SIG-M5 (cell line): ENCODE measurements at places on chromosomes 12 and 14.

DNA sequence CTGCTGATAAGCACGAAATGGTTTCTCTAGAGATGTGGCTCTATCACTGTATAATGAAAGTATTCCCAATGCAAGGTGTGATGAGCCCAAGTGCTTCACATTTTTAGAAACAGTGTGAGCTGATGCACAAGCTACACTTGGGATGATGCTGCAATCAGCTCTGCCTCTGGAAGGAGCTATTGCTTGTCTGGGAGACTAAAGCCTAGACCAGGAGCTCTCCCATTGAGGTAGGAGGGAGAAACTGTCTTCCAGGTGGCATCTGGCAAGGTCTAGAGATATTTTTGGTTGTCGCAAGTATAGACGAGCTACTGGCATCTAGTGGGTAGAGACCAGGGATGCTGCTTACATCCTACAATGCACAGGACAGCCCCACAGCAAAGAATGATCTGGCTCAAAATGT is 42.0 kb downstream of the HECTD4 start:
- no peak for DNase-seq

DNA sequence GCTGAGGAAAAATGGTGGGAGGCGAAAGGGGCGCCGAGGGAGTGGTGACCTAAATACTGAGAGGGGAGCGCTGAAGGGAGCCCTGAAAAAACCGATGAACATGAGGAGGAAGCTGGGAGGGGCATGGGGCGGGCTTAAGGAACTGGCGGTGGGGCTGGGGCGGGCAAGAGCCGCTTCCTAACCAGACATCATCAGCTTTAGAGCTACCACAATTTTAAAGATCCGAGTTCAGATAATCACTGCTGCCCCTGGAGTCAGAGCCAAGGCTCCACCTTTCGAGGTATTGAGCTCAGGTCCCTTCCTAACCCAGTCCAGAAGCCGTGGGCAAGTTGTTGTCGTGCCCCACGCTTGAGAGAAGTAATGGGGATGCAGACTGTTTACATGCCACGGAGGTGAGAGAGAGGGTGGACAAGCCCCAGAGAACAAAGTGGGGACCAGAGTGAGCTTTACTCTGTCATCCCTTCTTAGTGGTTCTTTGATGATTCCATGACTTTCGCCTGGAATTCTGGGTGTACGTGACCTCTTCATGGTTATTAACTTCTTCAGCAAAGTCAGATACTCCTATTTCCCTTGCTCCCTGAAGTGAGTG is 393 bp downstream of the ORMDL2 start:
- no peak for DNase-seq

- DNase-seq, result no peak
These were observed 224.5 kb downstream of the VRK1 start for GRCh38 chr14:97021571-97022168.

DNA sequence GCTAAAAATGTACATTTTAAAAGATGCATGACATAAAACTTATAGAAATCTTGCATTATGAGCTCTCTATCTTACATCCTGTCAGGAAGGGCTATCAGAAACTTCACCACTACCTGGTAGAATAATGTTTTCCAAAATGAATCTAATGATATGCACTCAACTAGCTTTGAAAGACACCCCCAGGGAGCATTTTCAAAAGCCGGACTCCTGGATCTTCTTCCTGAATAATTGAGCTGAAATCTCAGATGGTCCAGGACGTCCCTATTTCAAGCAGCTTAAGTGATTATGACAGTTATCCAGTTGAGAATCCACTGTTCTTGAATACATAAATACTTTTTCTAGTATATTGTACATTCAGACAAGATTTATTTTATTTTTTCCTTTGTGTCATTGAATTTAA is 200.6 kb upstream of the MGAT4C start:
- DNase-seq, result no peak

DNA sequence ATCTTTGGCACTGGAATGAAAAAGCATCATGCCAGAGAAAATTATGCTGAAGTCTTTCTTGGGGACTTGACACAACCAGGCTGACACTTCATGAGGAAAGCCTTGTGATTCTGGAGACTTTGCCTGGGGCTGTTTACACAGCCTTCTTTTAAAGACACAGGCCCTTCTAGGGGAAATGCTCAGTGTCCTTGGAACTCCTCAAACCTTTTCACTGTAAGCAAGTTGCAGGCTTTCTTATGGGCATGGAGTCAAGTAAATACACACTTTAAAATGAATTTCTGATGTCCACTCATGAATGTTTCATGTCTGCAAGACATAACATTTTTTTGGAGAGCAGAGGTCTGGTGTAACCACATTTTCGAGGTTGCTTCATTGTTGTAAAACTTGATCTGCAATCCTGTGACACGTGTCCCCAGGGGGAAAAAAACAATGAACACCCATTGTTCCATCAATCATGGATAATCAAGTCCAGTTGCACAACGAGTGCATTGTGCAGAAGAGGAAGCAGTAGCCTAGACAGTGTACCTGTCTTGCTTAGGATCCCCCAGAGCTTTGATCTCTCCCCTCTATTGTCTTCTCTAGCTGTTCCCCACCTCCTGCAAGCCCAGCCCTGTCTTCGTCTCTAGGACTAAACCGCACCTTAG is 155.1 kb upstream of the PRICKLE1 start:
- no peak for DNase-seq

GRCh38 chr12:42574851-42575266 is 14.7 kb downstream of the PRICKLE1 start:
- no peak for DNase-seq

GRCh38 chr14:74309125-74310022 is 6.6 kb upstream of the ABCD4 start:
- DNase-seq, result no peak

DNA sequence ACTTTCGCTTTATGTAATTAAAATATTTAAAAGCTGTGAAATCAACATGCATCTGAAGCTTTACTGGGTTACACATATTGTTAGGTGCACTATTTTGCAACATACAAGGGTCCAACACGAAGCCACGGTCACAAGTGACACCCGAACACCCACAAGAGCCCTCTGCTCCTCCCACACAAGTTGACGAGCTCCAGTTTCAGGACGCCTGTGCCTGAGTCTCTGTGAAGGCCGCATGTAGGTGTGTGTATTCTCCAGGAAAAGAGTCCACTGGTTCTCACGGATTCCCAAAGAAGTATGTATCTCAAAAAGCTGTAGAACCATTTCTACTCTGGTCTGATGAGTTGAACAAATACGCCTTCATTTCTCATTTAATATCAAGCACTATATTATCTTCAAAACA is 12.0 kb downstream of the SLC15A4 start:
- no peak for DNase-seq

- DNase-seq, result no peak
These were observed 58.6 kb downstream of the ZFC3H1 start for GRCh38 chr12:71605039-71605438.

DNA sequence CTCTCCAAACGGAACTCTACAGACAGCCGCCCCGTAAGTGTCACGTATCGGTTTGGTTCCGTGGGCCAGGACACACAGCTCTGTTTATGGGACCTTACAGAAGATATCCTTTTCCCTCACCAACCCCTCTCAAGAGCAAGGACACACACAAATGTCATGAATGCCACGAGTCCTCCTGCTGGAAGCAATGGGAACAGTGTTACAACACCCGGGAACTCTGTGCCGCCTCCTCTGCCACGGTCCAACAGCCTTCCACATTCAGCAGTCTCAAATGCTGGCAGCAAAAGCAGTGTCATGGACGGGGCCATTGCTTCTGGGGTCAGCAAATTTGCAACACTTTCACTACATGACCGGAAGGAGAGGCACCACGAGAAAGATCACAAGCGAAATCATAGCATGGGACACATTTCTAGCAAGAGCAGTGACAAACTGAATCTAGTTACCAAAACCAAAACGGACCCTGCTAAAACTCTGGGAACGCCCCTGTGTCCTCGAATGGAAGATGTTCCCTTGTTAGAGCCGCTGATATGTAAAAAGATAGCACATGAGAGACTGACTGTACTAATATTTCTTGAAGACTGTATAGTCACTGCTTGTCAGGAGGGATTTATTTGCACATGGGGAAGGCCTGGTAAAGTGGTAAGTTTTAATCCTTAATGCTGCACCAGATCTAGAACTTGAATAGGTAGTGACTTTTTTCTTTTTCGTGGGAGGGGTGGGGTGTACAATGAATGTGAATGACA is 69.7 kb downstream of the WDR20 start:
- no peak for DNase-seq

DNA sequence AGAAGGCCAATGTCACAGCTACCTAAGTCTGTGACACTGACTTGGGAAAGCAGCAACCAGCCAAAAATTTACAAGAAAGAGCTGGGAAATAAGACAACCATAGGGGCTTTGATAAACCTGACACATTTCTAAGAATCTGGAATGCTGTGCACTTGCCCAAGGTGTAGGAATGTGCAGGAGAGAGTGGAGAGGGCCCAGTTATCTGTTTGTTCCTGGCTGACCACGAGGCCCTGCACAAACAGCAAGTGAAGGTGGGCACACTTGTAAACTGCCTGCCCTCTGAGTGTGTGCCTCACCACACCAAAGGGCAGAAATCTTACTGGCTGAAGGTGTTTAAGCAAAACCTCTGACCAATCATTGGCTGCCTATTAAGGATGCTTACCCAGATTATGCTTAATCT is 27.3 kb downstream of the DLK1 start:
- no peak for DNase-seq

DNA sequence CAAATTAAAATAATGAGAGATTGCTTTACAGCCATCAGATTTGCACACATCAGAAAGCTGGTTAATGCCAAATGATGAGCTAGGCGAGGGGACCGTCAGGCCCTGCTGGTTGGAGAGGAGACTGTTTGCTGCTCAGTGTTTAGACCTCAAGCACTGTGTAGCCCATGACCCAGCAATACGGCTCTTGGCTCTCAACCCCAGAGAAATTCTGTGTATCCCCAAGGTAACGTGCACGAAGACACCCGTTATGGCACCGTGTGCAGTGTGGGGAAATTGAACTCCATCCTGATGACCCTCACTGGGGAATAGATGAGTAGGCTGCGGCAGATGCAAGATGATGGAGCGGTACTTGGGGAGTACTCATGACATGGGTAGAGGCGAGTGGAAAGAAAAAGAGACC is 55.7 kb downstream of the EID3 start:
- no peak for DNase-seq

DNA sequence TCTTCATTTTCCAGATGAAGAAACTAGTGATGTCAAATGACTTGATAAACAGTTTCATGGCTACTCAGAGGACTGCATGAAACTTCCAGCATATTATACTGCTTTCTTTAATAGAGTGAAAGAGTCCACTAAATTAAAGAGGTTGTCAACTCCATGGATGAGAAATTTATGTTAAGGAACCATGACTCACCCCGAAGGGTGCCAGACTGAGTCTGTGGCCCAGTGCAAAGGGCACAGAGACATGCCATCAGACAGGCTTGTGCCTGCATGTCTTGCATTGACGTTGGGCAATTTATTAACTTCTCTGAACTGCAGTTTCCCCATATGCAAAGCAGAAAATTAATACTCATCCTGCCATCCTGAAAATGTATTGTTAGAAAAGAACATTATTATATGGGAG is 382.4 kb downstream of the APAF1 start:
- no peak for DNase-seq

DNA sequence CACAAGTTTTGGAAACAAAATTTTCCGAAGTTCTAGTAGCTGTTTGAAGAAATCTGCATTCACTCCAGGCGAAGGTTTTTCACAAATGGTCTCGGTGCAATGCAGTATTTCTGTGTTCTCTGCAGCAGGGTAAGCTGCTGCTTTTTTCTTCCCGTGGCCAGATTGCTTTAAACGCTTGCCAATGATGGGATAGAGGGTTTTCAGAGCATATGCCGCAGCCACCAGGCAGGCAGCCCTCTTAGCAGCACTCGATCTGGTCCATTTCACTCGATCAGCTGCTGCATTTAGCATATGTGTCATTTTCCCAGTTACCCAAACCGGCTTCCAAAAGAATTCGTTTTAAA is 315 bp downstream of the ABCD2 start:
- no peak for DNase-seq
